ENCODE measurements at places on chromosomes 2 and 18.

DNA sequence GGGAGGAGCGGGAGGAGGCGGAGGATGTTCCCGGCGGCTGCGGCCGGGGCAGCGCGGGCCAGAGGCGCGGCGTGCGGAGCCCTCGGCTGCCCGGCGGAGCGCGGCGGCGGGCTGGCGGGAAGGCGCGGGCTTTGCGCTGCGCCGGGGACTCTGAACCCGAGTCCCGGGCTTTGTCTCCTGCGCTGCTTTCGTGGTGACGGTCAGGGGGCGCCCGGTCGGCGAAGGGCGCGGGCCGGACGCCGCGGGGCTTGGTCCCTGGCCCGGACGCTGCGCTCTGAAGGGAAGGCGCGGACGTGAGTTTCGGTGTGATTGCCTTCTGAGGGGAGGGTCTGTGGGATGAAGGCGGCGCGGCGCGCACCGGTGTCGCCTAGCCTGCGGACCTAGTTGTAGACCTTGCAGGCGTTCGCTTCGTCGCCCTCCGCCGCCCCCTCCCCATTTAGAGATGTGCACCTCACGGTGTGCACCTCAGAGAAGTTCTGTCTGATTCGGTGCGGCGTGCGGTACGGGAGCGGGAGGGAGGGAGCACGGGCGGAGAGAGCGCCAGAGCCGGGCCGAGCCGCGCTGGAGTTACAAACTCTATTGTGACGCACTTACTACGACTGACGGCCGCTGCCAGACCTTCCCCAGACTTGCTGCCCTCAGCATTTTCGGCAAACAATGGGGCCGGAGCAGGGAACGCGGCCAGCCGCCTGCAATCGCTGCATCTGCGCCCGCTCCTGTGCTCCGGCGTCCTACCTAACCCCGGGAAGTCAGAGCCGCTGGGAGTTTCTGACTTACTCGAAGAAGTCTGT lies 2.1 kb downstream of the BCL2L11 start:
- peak; percentile 72 for DNase-seq

DNA sequence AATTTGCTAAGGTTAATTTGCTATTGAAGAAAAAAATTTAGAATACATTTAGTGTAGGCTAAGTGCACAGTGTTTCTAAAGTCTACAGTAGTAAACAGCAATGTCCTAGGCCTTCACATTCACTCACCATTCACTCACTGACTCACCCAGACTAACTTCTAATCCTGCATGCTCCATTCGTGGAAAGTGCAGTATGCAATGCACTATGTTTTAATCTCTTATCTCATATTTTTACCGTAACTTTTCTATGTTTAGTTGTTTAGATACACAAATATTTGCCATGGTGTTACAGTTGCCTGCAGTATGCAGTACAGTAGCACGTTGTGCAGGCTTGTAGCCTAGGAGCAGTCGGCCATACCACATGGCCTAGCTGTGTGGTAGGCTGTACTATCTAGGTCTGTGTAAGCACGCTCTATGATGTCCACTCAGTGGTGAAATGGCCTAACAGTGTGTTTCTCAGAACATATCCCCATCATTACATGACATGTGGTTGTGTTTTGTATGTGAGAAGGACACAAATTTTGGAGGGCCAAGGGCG lies 18.1 kb upstream of the RFX8 start:
- no peak for DNase-seq

- DNase-seq = no peak
These were observed 209.7 kb upstream of the SIX2 start for GRCh38 chr2:45218931-45219339.

DNA sequence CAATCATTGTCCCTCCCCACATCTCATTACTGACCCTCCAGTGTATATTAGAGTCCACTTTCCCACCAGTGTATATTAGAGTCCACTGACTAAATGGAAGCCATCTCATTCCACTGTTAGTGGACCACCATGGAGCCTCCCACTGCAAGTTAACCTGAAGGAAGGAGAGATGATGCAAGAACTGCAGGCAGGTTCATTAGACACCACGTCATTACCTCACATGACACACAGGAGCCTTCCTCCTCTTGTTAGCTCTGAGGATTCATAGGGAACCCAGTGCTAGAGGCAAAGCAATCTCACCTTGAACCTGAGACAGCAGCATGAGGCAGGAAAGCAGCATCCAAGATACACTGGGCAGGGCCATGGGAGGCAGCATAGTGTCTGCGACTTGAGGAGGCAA lies 523 bp downstream of the REG3A start:
- DNase-seq = no peak

GRCh38 chr2:62998949-62999348 lies 51.7 kb upstream of the OTX1 start:
- DNase-seq = no peak

DNA sequence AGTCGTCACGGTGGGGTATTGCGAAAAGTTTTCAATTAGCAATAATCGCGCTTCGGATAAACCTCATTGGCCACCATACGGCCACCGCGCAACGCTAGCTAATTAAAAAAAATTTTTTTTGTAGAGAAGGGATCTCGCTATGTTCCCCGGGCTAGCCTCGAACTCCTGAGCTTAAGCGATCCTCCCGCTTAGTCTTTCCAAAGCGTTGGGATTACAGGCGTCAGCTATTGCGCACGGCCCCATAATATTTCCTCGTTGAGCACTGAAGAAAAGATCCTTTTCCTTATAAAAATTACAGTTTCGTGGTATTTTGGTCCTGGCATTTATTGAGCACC lies 759 bp upstream of the ACTR1B start:
- no peak for DNase-seq

GRCh38 chr18:67266246-67267237 lies 250.0 kb downstream of the DSEL start:
- no peak for DNase-seq

- DNase-seq = no peak
These were observed 766.4 kb downstream of the BCL11A start for GRCh38 chr2:59787095-59787494.

DNA sequence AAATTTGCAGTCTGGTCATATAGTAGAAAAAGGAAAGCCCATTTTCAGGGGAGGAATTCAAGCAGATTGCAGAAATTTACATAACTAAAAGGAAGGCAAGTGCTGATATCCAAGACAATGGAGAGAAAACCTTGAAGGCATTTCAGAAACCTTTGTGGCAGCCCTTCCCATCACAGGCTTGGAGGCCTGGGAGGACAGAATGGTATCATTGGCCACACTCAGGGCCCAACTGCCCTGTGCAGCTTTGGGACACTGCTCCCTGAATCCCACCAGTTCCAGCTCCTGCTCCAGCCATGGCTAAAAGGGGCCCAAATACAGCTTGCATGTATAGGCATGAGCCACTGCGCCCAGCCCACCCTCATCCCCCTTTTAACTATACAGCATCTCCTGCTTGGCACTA lies 81.1 kb upstream of the NYAP2 start:
- DNase-seq = no peak

DNA sequence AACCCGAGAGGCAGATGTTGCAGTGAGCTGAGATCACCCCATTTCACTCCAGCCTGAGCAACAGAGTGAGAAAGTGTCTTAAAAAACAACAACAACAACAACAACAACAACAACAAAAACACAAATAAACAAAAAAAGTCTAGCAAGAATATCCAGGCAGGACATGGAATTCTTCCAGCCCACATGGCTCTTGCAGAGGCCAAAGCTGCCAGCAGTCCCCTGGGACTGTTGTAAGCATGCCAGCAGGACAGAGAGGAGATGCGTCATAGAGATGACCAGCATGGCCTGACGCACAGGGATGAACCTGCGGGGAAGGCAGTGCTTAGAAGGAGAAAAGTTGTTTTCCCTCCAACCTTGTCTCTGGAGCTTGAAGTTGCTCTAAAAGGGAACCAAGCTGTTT lies 182.3 kb upstream of the PGAP1 start:
- DNase-seq = peak; percentile 50

DNA sequence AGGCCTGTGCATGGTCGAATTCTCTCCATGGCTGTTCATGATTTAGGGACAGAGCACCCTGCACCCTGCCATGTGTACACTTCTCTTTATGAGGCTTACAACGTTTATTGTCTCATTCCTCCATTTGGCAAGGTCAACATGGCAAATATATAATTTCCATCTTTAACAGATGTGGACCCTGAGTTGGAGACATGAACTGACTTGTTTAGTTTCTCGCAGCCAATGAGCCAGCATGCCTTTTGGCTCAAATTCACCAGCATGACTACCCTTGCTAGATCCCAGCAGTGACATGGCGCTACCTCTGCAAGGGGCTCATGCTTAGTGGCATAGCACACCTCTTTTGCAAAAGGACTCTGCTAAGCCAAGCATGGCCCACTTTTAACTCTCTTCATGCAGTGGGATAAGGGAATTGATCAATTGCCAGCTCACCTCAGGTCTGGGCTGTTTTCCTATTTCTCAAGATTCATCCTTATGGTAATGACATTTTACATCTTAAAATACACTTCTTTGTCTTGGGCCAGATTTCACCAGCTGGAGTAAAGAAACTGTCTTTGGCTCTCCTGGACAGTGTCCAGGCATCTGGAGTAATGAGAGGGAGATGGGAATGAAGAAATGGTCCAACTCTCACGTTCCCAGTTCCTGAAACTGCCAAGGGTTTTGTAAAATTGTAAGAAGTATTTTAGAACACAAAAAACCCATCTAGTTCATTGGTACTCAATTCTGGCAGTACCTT lies 159.5 kb downstream of the SETBP1 start:
- no peak for DNase-seq

DNA sequence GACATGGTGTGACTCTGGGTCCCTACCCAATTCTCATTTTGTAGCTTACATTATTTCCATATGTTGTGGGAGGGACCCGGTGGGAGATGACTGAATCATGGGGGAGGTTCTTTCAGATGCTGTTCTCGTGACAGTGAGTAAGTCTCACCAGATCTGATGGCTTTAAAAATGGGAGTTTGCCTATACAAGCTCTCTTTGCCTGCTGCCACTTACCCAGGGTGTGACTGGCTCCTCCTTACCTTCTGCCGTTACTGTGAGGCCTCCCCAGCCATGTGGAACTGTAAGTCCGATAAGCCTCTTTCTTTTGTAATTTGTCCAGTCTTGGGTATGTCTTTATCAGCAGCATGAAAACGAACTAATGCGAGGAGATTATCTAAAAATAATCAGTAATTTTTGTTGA lies 1683.2 kb upstream of the SLC39A10 start:
- no peak for DNase-seq

DNA sequence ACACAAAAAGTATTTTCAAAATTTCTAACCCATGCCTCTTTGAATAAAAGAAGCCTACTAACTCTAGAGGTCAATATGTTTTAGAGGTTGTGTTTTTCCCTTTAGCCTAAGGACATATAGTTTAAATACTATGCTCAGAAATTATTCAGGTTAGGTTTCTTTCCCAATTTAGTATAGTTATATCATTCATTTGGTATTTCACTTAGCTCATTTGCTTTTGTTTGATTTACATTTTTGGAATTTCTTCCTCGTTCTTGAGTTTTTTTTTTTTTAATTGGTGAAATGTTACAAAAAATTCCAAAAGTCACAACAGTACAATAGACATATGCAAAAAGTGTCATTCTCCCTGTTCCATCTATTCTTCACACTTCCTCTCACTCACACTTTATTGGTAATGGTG lies 371.3 kb upstream of the TNP1 start:
- no peak for DNase-seq

GRCh38 chr2:191533693-191534180 lies 144.2 kb upstream of the NABP1 start:
- DNase-seq = no peak

DNA sequence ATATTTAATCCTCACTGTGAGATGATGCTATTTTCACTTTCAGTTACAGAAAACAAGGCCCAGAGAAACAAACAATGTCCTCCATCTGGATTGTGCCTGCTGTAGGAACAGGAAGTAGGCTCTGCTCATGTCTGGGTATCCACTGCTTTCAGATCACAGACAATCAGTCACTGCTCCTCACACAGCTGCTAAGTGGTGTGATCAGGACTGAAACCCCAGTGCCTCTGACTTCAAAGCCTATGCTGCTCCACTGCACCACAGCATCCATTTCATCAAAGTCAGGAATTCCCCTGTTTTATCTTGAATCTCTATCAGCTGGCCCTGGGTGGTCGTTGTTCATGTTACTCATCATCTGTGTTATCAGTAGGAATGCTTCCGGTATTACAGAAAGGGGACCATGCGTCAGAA lies 303.8 kb upstream of the TRIB2 start:
- DNase-seq = no peak

GRCh38 chr2:26959331-26959730 lies 11.1 kb upstream of the MAPRE3 start:
- no peak for DNase-seq

DNA sequence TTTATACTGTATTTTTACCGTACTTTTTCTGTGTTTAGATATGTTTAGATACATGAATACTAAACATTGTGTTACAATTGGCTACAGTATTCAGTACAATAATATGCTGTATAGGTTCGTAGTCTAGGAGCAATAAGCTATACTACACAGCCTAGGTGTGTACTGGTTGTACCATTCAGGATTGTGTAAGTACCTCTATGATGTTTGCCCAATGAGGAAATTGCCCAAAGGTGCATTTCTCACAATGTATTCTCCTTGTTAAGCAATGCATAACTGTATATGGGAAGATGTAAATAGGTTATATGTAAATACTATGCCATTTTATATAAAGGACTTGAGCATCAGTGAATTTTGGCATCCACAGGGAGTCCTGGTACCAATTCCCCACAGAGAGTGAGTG lies 10.7 kb downstream of the EIF2AK2 start:
- DNase-seq = no peak

GRCh38 chr18:38369772-38370690 lies 804.4 kb upstream of the CELF4 start:
- no peak for DNase-seq

DNA sequence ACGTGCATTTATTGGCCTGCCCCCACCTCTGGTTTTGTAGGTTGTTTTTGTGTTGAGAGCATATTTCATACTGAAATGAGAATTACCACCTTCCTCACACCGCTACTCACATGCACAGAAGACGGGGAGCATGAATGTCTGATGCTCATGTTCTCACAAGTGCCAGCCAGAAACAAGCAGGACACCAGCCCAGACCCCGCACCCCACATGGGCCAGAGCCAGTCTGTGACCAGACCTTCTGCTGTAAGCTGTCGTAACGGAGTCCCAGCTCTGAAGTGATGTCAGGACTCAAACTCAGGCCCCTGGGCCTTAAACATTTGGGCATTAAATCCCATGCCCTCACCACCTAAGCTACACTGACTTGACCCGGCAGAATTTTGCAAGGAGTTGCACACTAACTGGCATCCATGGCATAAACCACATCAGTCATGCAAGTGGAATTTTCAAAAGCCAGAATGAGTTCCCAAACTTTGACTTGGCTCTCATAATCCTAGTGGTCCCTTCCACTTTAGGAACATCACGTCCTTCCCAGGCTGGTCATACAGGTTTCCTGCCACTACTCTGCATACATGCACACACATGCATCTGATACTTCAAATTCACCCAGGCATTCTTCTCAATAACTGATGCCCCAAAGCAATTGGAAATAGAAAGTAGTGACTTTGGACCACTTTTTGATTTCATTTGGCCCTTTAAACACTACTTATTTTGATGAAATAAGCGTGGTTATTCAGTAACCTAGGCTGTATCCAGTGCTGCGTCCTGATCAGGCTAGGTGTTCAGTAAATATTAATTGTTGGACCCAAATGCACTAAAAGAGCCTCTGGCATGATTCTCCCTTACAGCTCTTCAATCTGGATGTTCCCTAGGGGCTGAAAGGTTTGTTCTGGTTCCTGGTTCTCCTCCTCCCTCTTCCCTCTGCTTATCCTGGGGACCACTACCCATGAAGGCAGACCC lies 223.1 kb upstream of the ID2 start:
- no peak for DNase-seq
